ENCODE measurements at places on chromosomes 13 and 19.

GRCh38 chr13:94656176-94656575 lies 54.5 kb downstream of the GPR180 start:
- DNase-seq, result no peak

DNA sequence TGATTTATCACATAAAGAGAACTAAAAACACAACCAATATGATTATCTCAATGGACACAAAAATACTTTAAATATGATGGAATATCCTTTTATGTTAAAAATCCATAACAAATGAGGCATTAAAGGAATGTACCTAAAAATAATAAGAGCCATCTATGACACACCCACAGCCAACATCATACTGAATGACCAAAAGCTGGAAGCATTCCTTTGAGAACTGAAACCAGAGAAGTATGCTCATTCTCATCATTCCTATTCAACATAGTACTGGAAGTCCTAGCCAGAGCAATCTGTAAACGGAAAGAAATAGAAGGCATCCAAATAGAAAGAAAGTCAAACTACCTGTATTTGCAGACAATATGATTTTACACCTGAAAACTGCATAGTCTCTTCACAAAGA lies 671.0 kb downstream of the SLITRK1 start:
- no peak for DNase-seq

- DNase-seq, result no peak
These were observed 31.9 kb upstream of the FLT1 start for GRCh38 chr13:28526876-28527275.

GRCh38 chr19:29446361-29446760 lies 79.4 kb upstream of the VSTM2B start:
- DNase-seq, result no peak

- DNase-seq, result no peak
These were observed 37.1 kb upstream of the RNF113B start for GRCh38 chr13:98214008-98214643.
